ENCODE measurements at places on chromosomes 4 and X. TPM values are rescaled to one million over a fixed set of nuclear protein-coding genes. Genes with fewer than 3 reads are reported as not detected.

- DNase-seq: no peak
- H3K36me3 ChIP-seq: no peaks in the 10 kb centered on the region
- H3K4me3 ChIP-seq: no peak overlapping the region
- peaks cover 7% of the 10 kb centered on the region for H3K27me3 ChIP-seq
- no peak overlapping the region for H3K27ac ChIP-seq
Measured at GRCh38 chr4:127832585-127832984, 48.1 kb upstream of the PLK4 start.

DNA sequence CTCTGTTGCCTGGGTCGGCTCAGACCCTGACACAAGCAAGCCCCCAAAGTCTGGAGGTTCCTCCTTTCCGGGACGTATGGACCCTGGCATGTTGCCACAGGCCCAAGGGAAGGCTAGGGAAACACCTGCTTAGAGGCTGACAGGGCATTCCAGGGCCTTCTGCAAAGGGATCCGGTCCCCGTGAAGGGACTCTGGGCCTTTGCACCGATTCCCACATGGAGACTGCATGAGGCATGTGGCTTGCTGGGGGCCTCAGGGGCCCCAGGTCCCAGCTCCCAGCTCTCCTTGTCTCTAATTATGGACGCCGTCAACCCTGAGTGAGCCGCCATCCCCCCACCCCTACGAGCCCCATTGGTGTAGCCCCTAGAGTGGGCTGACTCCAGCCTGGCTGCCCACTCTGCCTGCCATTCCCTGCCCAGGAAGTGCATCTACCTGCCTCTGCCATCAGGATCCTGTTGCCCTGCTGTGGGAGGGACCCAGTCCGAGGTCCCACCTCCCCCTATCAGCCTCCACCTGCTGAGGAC lies 4.2 kb upstream of the RGS12 start:
- H3K27ac ChIP-seq: no peak overlapping the region
- H3K36me3 ChIP-seq: no peaks in the 10 kb centered on the region
- peaks cover 32% of the 10 kb centered on the region for H3K27me3 ChIP-seq
- no peak for DNase-seq

The CYBB gene
- not detected for total RNA-seq

DNA sequence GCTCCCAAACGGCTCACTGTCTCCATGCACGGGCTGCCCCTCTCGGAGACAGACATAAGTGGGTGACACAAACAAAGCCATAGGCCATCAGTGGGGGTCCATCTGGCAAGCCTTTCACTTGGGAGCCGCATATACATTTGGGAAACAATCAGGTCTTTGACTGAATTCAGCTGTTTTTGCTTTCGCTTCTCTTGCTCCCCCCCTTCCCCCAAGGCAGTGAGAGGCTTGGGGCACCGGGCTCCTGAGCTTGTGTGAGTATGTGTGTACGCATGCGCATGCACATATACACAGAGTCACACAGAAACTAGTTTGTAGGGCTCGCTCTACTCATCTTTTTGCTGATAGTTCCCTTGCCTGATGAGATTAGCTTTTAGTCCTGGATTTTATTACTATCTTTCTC lies 284.4 kb downstream of the AFF2 start:
- H3K36me3 ChIP-seq: no peaks in the 10 kb centered on the region
- H3K27me3 ChIP-seq: no peaks in the 10 kb centered on the region

The GPRASP2 gene
- 0.16 TPM for total RNA-seq

The MAGEB1 gene
- not detected for total RNA-seq

DNA sequence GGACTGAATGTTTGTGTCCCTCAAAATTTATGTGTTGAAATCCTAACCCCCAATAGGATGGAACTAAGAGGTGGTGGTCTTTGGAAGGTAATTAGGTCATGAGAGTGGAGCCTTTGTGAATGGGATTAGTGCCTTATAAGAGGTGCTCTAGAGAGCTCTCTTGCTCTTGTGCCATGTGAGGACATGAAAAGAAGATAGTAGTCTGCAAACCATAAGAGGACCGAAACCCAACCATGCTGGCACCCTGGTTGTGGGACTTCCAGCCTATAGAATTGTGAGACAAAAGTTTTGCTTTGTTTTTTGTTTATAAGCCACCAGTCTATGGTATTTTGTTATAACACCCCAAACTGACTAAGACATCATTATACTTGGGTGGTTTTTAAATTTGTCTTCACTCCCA lies 417.1 kb downstream of the ANKRD50 start:
- no peaks in the 10 kb centered on the region for H3K4me1 ChIP-seq
- no peak for DNase-seq
- no peak overlapping the region for H3K4me3 ChIP-seq
- H3K36me3 ChIP-seq: no peaks in the 10 kb centered on the region
- no peaks in the 10 kb centered on the region for H3K27me3 ChIP-seq

DNA sequence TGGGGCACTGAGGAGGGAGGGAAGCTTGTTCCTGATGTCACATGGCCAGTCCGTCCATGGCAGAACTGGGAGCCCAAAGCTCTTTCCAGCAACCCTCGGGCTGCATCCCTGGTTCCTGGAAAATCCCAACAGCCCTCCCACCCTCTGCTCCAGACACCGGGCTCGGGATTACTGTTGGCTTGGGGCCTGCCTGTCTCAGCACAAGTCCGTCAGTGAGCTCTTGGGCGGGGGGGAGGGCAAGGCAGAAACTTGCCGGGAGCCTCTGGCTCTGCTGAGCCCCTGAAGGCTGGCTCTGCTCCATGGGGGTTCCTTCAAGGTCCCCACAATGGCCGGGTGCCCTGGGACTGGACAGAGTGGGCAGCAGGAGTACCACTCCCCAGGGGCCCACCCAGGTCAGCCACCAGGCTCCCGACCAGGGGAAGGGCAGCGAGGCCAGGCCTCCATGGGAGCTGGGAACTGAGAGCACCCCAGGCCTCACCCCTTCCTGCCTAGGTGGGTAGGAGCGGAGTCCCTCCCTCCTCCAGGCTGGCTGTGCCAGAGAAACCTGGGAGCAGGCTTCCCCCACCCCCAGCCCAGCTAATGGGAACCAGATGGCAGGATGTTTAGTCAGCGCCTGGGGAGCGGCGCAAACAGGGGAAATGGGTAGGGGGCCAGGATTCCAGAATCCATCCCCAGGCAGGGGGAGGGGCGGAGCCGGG lies 6.4 kb upstream of the HAUS7 start:
- H3K4me3 ChIP-seq: no peak overlapping the region
- no peaks in the 10 kb centered on the region for H3K36me3 ChIP-seq
- no peak overlapping the region for H3K27ac ChIP-seq
- peaks cover 6% of the 10 kb centered on the region for H3K27me3 ChIP-seq

DNA sequence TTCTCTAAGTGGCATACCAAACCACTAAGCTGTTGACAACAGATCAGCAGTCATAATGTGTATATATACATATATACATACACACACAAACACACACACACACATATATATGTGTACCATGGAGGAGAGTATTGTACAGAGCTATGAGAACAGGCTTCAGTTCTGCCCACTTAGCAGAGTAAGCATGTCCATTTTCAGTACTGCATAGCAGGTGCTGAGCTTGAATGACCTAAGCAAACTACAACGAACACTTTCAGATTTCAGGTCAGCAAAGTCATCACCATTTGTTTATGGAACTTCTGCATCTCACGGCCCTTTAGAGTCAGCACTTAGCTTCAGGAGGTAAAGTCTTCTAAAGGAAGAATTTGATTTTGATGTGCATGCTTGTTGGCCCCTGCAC lies 735.8 kb upstream of the ATOH1 start:
- H3K27me3 ChIP-seq: no peaks in the 10 kb centered on the region
- H3K27ac ChIP-seq: no peak overlapping the region
- no peak for DNase-seq
- no peaks in the 10 kb centered on the region for H3K36me3 ChIP-seq
- no peak overlapping the region for H3K4me3 ChIP-seq

- H3K36me3 ChIP-seq: no peaks in the 10 kb centered on the region
- DNase-seq: no peak
- no peak overlapping the region for H3K27ac ChIP-seq
- no peaks in the 10 kb centered on the region for H3K27me3 ChIP-seq
- no peaks in the 10 kb centered on the region for H3K4me1 ChIP-seq
Measured at GRCh38 chrX:112470551-112470950, 209.2 kb downstream of the LHFPL1 start.

DNA sequence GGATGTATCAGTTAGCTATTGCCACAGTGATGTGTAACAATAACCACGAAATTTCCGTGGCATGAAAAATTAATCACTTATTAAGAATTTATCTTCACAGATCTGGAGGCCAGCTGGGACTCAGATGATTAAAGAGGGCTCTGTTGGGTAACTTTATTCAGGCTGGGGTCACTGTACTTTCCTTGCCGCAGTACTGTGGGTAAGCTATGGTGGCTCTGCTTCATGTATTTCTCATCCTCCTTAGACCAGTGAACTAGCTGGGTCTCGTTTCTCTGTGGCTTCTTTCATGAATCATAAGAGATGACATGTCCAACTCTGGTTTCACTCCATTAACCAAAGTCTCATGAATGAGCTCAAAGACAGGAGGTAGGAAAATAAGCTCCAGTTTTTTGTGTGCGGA lies 13.5 kb downstream of the TEX13B start:
- H3K27me3 ChIP-seq: no peaks in the 10 kb centered on the region
- H3K4me3 ChIP-seq: no peak overlapping the region
- H3K27ac ChIP-seq: no peak overlapping the region
- no peak for DNase-seq

DNA sequence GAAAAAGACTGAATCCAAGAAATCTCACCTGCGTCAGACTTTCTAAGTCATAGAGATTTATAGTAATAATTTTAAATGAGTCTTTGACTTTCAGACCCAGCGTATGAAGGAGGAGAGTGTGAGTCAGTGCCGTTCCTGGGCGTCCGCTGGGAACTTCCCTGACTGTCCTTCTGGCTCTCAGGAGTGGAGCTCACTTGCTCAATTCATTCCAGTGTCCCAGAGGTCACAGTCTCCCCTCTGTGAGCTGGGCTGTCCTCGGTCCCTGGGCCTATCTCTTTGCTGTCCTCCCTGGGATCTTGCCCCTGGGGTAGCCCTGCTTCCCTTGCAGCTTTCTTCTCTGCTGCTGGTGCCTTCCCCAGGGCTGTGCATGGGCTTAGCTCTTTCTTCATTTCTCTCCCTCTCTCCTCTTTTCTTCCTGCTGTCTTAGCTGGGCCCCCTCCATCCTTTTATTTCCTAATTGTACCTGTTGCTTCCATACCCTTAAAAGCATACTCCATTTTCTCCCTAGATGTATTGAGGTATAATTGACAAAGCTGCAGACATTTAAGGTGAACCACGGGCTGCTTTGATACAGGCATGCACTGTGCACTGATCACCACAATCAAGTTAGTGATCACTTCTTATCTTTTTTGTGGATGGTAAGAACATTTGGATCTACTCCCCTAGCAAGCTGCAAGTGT lies 11.6 kb downstream of the SORBS2 start:
- H3K27ac ChIP-seq: no peak overlapping the region
- no peak for DNase-seq
- no peak overlapping the region for H3K4me3 ChIP-seq
- no peaks in the 10 kb centered on the region for H3K27me3 ChIP-seq
- no peaks in the 10 kb centered on the region for H3K36me3 ChIP-seq

- no peak overlapping the region for H3K4me3 ChIP-seq
- no peak overlapping the region for H3K27ac ChIP-seq
- H3K4me1 ChIP-seq: peaks cover 2% of the 10 kb centered on the region
Measured at GRCh38 chrX:9196961-9197640, 163.2 kb upstream of the FAM9B start.

- no peak for DNase-seq
- H3K4me1 ChIP-seq: no peaks in the 10 kb centered on the region
- no peak overlapping the region for H3K27ac ChIP-seq
- no peaks in the 10 kb centered on the region for H3K36me3 ChIP-seq
Measured at GRCh38 chr4:30835044-30835443, 114.9 kb downstream of the PCDH7 start.

GRCh38 chr4:7286170-7286569 lies 93.8 kb downstream of the SORCS2 start:
- H3K36me3 ChIP-seq: no peaks in the 10 kb centered on the region
- peak overlapping the region; percentile 45 for H3K27ac ChIP-seq
- H3K4me1 ChIP-seq: no peaks in the 10 kb centered on the region
- H3K27me3 ChIP-seq: peaks cover 5% of the 10 kb centered on the region

GRCh38 chrX:5068550-5068949 lies 1160.1 kb downstream of the NLGN4X start:
- no peaks in the 10 kb centered on the region for H3K36me3 ChIP-seq
- no peak overlapping the region for H3K27ac ChIP-seq
- no peaks in the 10 kb centered on the region for H3K27me3 ChIP-seq
- no peak overlapping the region for H3K4me3 ChIP-seq
- no peak for DNase-seq
- H3K4me1 ChIP-seq: no peaks in the 10 kb centered on the region

GRCh38 chr4:1416948-1417260 lies 10.7 kb upstream of the NKX1-1 start:
- no peak overlapping the region for H3K4me3 ChIP-seq
- peak; percentile 37 for DNase-seq
- H3K27ac ChIP-seq: no peak overlapping the region
- no peaks in the 10 kb centered on the region for H3K36me3 ChIP-seq

- DNase-seq: no peak
- H3K27ac ChIP-seq: no peak overlapping the region
- no peak overlapping the region for H3K4me3 ChIP-seq
- no peaks in the 10 kb centered on the region for H3K27me3 ChIP-seq
- no peaks in the 10 kb centered on the region for H3K4me1 ChIP-seq
Measured at GRCh38 chr4:173859091-173859713, 329.2 kb upstream of the HAND2 start.

DNA sequence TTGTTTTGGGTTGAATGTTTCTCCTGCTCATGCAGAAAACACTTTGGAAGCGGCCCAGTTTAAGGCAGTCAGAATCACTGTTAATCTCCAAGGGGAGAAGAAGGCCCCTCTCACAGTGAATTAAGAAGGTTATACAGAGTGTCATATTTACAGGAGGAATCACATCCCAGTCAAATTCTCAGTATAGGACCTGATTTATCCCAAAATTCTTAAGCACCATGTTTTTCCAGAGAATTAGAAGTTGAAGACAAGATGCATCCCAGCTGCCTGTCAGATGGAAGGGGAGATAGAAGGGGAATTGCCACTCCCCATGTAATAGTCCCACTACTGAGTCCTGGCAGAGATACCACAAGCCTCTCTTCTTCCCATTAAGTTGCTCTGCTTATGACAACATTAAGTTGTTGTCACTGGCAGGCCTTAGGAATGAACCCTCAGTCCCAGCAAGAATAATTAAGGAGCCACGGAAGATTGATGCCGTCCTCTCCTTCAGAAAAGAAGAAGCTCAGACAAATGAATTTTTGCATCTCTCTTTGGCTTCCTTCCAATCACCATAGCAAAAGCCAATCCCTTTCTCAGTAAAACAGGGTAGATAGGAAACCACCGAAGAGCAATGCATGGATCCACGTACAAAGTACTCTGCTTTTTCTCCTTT lies 138.4 kb downstream of the LDB2 start:
- H3K27me3 ChIP-seq: no peaks in the 10 kb centered on the region
- H3K4me3 ChIP-seq: no peak overlapping the region
- H3K4me1 ChIP-seq: no peaks in the 10 kb centered on the region
- no peak for DNase-seq

GRCh38 chr4:154593868-154594267 lies 3.3 kb upstream of the FGA start:
- peaks cover 14% of the 10 kb centered on the region for H3K27me3 ChIP-seq
- DNase-seq: no peak
- H3K4me3 ChIP-seq: no peak overlapping the region
- H3K27ac ChIP-seq: no peak overlapping the region
- H3K36me3 ChIP-seq: no peaks in the 10 kb centered on the region

The SASH3 gene
- 115 TPM for total RNA-seq

- H3K27ac ChIP-seq: no peak overlapping the region
- no peak overlapping the region for H3K4me3 ChIP-seq
- H3K4me1 ChIP-seq: no peaks in the 10 kb centered on the region
- H3K36me3 ChIP-seq: no peaks in the 10 kb centered on the region
- DNase-seq: no peak
- no peaks in the 10 kb centered on the region for H3K27me3 ChIP-seq
Measured at GRCh38 chr4:3640587-3640962, 108.4 kb upstream of the LRPAP1 start.

- peak; percentile 62 for DNase-seq
- H3K27me3 ChIP-seq: peaks cover 10% of the 10 kb centered on the region
- H3K4me3 ChIP-seq: no peak overlapping the region
- H3K36me3 ChIP-seq: no peaks in the 10 kb centered on the region
- H3K27ac ChIP-seq: no peak overlapping the region
Measured at GRCh38 chr4:76087007-76087769, 12.7 kb downstream of the ART3 start.
